ENCODE measurements at places on chromosomes 5 and 9.

DNA sequence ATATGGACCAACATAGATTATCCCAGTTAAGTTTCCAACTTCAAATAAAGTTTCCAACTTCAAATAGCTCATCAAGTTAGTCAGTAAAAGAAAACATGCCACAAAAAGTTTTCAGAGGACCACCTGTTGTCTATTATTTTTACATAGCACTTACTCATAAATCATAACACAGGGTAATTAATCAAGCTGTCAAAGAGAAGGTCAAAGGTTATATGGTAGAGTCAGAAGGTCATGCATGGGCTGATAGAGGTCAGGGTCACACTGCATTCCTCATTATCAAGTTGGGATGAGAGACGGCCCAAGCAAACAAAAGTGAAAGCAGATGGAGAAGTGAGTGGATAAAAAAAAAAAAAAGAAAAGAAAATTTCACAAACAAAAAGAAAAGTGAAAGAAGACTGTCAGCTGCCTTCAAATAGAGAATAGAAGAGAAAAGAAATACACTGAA is 145.5 kb upstream of the POU5F2 start:
- DNase-seq, result no peak

- no peak for DNase-seq
Measured at GRCh38 chr9:69317894-69318293, 7.1 kb upstream of the ENTREP1 start.

- no peak for DNase-seq
Measured at GRCh38 chr9:129554649-129555048, 66.3 kb downstream of the C9orf50 start.

DNA sequence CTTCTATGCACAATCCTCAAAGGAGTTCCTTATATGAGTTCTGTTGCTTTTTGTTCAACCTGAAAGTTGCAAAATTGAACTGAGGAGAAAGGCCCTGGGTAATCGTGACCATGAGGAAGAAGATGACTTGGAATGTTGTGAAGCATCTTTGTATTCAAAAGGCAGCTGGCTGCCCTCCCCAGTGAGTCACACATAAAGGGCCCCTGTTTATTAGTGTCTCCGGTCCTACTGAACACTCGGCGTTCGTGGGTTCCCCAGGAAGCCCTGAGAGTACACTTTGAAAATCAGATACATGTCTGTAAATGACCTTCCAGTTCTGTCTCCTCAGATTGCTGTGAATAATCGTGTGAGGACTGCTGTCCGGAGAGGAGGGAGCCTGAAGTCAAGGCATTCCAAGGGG is 73.6 kb downstream of the C9orf153 start:
- DNase-seq, result no peak

GRCh38 chr5:17398866-17399835 is 98.9 kb upstream of the TAF11L2 start:
- no peak for DNase-seq

DNA sequence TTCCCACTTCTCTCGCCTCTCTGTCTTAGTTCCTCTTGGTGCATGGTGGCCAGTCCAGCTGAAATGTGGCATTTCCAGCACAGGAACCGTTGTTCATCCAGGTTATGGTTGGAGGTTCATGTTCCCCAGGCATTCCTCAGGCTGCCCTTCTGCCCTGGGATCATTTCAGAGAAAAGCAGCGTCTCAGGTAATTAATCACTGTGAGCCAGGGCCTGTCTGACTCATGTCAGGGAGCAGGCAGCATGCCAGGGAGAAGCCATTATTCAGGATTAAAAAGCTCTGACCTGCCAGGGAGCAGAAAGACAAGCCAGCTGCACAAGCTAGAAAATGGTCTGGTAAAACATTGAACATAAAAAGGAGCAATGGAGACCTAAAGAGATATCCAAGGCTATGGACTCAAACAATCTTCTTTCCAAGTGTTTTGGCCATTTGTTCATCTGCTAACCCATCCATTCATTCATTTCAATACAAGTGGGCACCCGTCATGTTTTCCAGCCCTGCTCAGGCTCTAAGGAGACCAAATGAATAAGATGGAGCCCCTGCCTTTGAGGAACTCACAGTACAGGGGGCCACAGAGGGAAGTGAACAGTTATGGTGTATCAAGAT is 241.4 kb downstream of the DRD1 start:
- DNase-seq, result no peak

DNA sequence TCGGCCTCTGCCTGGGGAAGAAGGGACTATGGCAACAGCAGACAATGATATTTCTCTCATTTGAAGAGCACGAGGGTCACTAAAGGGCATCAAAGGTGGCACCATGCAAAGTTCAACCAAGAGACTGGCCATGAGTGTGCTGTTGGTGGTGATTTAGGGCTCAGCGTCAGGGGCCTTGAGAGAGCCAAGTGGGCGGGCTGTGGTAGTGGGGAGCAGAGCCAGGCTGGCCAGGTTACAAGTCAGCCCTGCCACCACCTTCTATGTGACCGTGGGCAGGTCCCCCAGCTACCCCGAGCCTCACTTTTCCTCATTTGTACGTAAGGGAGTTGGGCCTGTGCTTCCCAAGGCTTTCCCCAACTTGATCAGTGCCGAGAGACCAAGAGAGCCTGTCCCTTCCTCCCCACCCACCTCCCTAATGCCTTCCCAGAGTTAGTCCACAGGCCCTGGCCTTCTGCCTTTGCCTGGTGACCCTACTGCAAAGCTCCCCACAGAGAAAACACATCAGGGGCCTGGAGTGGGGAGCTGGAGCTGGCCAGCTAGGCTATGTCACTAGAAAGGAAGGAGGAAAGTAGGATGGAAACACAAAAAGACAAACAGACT is 104.3 kb downstream of the PDE6A start:
- DNase-seq, result no peak

DNA sequence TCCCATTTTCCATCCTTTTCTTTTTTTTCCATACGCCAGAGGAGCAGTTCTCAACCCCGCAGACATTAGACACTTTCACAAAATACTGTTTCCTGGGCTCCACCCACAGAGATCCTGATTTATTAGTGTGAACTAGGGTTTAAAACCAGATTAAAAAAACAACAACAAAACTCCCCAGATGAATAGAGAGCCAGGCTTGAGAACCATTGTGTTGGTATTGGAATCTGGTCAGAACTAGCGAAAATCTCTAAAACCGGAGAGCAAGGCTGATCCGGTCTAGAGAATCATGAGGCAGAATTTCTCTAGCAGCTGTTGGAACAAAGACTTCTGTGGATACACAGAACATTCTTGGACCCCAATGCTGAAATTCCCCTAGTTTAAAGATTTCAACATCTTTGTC is 173.0 kb downstream of the PCSK1 start:
- no peak for DNase-seq

DNA sequence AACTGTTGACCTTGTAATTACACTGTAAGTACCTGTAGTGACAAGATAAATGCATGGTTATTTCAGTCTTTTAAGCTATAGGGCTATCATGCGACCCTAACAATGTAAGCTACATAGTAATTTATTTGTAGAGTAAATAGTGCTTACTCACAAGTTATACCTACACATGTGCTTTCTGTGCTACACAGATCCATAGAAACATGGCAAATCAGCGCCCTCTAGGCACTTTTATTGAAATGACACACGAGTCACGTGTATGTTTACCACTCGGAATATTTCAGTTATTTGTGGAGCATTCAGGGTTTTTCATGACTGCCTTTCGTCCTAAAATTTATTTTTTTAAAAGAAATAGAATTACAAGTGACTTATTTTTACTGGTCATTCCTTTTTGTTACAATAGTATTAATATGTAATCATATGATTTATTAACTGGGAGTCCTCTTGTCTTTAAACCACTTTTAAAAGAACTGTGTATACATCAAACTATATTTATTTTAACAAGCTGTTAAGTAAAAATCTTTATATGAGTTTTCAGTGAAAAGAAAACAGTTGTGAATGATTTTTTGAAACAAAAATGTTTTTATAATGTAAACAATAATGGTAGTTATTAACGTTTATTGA is 1242.3 kb upstream of the WWC1 start:
- DNase-seq, result no peak

GRCh38 chr9:133664173-133665050 is 28.2 kb downstream of the DBH start:
- DNase-seq, result no peak

DNA sequence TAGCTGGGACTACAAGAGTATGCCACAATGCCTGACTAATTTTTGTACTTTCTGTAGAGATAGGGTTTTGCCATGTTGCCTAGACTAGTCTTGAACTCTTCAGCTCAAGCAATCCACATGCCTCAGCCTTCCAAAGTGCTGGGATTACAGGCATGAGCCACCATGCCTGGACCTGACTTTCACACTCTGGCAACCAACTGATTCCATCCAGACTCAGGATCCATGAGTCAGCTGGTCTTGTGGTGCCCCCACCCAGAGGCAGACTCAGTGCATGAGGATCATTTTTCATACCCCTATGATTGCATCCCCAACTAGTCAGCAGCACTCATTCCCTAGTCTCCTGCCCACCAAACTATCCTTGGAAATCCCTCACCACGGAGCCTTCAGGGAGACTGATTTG is 375.9 kb downstream of the ANXA1 start:
- no peak for DNase-seq

GRCh38 chr5:158756871-158757270 is 342.8 kb downstream of the EBF1 start:
- no peak for DNase-seq

- DNase-seq, result no peak
Measured at GRCh38 chr9:89639367-89639795, 34.6 kb downstream of the GADD45G start.

DNA sequence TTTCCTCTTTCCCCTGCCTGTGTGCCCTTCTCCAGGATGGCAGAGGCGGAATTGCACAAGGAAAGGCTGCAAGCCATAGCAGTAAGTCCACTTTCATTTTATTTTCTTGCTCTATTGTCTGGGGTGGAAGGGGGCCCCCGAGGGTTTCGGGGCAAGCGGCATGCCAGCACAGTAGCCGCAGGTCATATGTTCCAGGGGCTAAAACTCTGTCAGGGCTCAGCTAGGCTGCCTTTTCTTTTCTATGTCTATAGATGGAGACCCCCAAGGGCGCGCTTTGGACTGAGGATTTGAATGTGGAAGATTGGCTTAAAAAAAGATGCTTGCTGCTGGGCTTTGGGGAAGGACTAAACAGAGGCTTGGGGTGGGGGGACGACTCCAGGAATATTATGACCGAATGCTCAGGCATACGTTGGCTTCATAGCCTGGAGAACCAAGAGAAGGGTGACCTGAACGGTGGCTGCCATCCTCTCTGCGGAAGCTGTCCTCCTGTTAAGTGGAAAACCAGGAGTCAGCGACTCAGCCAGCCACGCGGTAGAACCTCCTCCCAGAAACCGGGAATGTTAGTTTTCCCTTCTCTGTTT is 545 bp downstream of the PALM2AKAP2 start:
- no peak for DNase-seq

GRCh38 chr9:847505-847904 is 6.0 kb downstream of the DMRT1 start:
- no peak for DNase-seq

DNA sequence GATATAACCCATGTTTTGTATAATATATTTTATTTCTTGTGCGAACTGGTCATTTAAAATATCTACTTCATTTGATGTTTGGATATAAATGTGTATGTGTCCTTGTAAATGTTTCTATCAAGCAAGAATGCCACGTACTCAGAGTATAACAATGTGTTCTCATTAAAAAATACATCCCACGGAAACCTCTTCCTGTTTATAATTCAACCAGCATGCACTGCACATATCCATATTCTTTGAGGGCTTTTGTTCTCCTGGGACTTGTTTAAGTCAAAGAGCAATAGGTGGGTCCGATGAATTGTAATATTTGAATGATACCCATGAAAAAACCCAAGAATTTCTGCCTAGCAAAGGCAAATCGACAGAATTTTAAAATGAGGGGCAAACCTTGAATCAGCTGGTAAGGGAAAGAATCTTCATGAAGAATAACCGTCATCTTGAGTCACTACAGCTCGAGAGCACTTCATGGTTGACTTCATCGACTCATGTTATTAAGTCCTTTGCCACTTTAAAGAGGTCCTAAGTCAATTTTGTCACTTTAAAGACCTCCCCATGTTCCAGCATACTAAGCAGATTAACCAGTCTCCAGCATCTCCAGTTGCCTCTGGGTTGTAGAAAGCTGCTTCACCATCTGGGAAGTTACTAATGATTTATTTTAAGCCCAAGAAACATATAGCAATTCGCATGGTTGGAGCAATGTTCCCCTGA is 80.6 kb downstream of the NPR3 start:
- no peak for DNase-seq

DNA sequence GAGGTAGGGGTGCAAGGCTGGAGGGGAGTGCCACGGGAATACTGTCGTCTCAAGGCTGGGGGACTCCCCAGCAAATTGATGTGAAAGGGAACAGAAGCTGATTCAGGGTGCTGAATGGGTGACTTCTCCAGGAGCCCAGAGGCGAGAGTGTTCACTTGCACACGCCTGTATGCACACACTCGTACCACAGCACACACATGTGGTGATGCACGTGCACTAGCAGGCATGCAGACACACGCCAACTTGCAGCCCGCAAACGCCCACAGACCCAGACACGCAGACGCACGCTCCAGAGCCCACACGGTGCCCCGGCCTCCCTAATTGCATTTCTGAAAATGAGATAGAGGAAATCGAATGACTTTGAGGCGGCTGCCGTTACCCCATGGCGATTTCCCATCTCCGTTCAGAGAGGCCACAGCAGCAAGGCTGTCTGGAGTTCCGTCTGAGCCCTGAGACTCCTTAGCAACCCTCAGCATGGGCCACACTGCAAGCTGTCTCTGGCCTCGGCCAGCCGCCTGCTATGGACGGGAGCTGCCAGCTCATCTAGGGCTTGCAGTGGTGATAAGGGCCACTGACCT is 9.1 kb upstream of the ADAMTS2 start:
- DNase-seq, result no peak

DNA sequence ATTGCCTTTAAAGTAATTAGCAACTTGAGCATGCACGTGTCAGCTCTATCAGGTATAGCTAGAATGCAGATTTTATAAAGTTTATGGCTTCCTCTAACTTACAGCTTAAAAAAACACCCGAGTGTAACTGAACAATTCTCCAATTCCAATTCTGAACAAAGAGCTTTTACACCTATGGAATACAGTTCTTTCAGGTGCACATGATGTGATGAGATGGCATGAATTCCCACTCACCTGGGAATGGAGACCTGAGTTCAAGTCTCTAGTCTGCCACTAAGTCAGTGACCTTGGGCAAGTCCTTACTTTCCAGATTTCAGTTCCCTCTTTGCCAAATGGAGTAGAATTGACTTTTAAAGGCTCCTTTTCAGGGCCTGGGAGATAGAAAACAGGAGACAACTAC is 1.8 kb downstream of the ZFAND5 start:
- DNase-seq, result no peak

Measured in activated naive CD4-positive, alpha-beta T cell (primary cell).